ENCODE measurements at places on chromosomes 7 and 10. TPM values are rescaled to one million over a fixed set of nuclear protein-coding genes. Genes with fewer than 3 reads are reported as not detected.

- peak; percentile 53 for DNase-seq
Observed at GRCh38 chr10:131818510-131819234, 82.1 kb upstream of the PPP2R2D start.

DNA sequence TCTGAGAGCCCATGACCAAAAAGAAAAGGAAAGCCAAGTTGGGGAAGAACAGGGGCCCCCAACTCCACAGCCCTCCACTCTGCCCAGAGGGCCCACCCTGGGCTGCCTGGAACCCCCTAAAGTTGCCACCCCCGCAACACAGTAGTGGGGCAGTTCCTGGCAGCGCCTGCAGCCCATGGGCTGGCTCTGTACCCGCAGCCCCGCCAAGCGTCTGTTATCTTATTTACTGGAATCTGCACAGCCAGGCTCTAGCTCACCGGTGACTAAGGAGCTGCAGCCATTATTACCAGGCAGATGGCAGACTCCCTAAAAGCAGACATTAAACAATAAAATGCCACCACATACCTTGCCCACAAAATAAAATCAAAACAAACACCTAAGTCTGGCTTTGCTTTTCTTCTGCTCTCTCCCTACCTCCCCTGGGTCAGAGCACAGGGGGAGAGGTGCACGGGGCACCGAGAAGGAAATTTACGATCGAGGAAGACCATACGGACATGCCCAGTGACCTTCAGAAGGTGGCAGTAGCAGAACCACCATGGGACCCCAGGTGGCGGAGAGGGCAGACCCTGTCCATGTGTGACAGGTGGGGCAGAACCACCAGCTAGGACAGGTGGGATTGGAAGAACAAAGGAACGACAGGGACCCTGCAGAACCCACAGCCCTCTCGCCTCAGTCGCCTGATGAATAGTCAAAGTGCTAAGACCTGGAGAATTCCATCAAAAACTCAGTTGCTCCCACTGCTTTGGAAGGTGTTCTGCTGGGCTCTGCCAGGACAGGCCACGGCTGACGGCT lies 66.3 kb downstream of the PRKAG2 start:
- no peak for DNase-seq

DNA sequence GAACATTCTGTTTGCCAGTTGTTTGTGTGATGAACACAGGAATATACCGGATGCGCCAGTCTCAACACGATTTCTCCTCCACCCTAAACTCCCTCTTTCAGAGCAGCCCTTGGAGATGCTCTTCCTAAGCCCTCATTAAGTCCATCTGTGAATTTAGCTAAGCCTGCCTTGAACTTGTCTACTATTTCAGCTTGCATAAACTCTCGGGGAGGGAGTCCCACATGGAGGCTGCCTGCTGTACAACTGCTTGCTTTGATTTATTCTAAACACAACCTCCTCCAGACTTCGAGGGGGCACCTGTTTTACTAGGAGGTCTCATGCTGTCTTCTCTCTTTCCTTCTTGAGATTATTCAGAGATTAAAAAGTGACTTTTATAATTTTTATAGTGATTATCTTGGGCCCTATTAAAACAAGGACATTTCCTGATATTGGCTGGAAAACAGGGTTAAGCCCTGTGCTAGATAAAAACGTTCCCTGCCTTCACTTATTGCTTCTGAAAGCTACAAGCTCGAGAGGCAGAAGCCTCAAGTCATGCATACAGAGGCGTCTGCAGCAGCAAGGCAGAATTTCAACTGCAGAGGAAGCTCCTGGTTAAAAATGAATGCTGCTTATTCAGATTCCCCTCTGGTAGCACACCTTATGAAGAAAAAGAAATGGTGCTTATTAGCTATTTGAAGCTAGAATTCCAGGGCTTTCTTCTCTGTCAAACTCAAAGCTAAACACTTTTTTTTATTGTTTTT lies 174.3 kb downstream of the FANK1 start:
- no peak for DNase-seq

- DNase-seq = no peak
Observed at GRCh38 chr10:74523199-74523598, 303.2 kb upstream of the KAT6B start.

GRCh38 chr10:31390804-31391203 lies 71.8 kb downstream of the ZEB1 start:
- DNase-seq = no peak

Gene CUL1
- total RNA-seq = 42.3 TPM

Measured in cardiac septum (tissue), 1 donor.